ENCODE measurements at places on chromosomes 4 and X. TPM values are rescaled to one million over a fixed set of nuclear protein-coding genes. Genes with fewer than 3 reads are reported as not detected.

The UGT2A1 gene
- total RNA-seq = not detected

DNA sequence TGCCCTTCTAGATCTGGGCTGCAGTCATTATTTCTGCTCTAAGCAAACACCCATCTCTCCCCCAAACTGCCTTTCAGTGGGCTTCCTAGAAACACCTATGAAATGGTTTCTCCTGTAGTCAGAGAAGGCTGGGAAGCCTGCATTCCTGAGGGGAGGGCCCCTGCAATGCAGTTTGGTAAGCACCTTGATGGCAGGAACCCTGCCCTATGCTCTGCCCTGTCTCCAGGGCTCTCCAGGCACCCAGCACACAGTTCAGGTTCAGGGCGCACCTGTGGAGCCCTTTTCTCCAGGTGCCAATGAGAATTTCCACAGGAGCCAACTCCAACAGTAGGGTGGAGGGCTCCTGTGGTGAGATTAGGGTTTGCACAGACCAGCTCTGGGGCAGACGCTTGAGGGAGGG, 69.1 kb upstream of the FBXW7 start:
- no peak for DNase-seq

- no peak for DNase-seq
Measured at GRCh38 chr4:89243733-89244252, 63.8 kb downstream of the GPRIN3 start.

The NR3C2 gene
- under 0.01 TPM for total RNA-seq

The N4BP2 gene
- total RNA-seq = 8.7 TPM

DNA sequence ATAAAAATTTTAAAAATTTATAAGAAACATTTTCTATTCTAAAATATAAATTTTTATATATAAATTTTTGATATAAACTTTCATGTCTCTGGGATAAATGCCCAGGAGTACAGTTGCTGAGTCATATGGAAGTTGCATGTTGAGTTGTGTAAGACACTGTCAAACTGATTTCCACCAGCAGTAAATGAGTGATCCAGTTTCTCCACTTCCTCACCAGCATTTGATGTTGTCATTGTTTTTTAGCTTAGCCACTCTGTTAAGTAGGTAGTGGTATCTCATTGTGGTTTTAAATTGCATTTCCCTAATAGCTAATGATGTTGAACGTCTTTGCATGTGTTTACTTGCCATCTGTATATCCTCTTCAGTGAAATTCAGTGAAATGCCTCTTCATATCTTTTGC, 66.5 kb downstream of the MAMLD1 start:
- peak; percentile 71 for DNase-seq

DNA sequence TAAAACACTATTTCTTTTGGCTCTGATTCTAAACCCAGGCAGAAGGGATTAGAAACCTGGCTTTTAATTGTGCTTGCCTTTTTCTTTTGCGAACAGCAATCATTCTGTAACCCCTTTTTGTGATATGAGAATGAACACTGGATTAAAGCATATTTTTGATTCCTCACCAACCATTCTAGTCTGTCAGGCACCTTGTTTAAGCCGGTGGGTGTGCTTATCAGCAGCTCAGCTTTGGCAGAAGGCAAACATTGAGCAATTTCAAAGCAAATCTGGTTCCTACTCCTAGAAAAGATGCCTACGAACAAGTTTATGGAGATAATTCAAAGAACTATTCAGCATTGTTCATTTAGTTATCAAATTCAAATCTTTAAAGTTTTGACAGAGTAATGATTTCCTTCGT, 265.1 kb upstream of the FAM241A start:
- no peak for DNase-seq

GRCh38 chr4:628821-629635, 3.7 kb downstream of the PDE6B start:
- DNase-seq = no peak

The GLOD5 gene
- total RNA-seq = not detected

The PLS3 gene
- 271 TPM for total RNA-seq

The AMOT gene
- total RNA-seq = 15.1 TPM

- peak; percentile 78 for DNase-seq
Measured at GRCh38 chrX:46180258-46180687, 364.9 kb downstream of the ZNF674 start.

DNA sequence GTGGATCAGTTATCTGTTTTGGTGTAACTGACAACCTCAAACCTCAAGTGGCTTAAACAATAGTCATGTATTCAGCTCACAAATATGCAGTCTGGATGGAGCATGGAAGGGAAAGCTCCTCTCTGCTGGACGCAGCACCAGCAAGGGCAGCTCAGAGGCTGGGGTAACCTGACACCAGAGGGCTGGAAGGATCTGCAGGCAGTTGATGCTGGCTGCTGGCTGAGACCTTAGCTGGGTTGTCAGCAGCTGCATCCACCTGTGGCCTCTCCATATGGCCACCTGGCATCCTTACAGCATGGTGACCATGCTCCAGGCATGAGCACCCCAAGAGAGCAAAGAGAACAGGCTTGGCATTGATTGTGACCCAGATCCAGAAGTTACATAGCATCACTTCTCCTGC, 46.7 kb downstream of the ENPP6 start:
- DNase-seq = no peak

The MAGEE2 gene
- total RNA-seq = not detected

The MAGED4B gene
- total RNA-seq = 18.6 TPM

The DKK2 gene
- total RNA-seq = under 0.01 TPM

The TCEAL2 gene
- total RNA-seq = not detected

GRCh38 chr4:113758372-113758771, 3.2 kb downstream of the CAMK2D start:
- peak; percentile 47 for DNase-seq

The ETFDH gene
- total RNA-seq = 20.9 TPM

- DNase-seq = no peak
Measured at GRCh38 chr4:30904588-30904987, 184.4 kb downstream of the PCDH7 start.

GRCh38 chr4:155552180-155552579, 114.5 kb upstream of the GUCY1A1 start:
- peak; percentile 40 for DNase-seq

GRCh38 chrX:16469870-16470269, 180.1 kb upstream of the S100G start:
- no peak for DNase-seq

DNA sequence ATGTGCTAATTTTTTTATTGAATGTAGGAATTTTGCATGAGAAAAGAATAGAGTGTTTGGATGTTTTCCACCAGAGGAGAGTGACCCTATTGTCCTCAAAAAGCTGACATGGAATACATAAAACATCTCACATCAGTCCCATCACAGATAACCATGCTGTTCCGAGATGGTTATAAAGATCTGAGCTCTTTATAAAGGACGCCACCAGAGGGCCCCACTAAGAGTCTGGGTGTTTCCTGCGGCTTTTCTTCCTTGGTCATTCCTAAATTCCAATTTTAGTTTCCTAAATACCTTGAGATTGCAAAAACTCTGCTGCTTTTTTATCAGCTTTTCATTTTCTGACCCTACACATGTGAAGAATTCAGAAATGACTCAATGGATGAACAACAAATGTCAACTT, 504.5 kb upstream of the FRG1 start:
- peak; percentile 0 for DNase-seq

DNA sequence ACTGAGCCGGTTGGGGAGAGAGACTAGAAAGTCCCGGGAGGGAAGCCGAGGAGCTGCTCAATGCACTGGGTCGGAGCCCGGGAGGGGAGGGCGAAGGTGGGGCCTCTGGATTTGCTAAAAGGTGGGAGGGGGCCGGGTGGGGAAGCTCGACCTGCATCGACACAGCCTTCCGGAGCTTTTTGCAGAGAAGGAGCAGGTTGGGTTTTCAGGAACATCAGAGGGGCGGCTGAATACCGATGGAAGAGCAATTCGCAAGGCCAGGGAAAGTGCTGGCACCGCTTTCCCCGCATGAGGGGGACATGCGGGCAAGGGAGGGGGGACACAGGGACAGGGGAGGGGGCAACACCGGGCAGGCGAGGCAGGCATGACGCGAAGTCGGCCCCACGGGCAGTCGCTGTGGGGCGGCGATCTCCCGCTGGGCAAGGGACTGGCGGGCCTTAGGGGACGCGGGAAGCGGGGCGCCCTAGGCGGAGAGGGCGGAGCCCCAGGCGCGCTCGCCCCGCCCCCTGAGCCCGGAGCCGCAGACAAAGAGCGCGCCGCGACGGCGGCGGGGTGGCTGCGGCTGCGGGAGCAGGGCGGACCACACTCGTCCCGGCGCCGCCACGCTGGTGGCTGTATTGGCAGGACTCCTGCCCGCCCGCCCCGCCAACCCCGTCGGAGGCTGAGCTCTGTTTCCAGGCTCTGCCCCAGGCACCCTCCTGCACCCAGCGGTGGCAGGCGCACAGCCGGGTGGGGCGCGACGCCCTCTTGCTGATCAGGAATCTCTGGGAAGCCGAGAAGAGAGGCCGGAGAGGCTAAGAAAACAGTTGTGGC, 11.6 kb downstream of the PDZD4 start:
- DNase-seq = peak; percentile 2
